ENCODE measurements at places on chromosomes 12 and 14.

DNA sequence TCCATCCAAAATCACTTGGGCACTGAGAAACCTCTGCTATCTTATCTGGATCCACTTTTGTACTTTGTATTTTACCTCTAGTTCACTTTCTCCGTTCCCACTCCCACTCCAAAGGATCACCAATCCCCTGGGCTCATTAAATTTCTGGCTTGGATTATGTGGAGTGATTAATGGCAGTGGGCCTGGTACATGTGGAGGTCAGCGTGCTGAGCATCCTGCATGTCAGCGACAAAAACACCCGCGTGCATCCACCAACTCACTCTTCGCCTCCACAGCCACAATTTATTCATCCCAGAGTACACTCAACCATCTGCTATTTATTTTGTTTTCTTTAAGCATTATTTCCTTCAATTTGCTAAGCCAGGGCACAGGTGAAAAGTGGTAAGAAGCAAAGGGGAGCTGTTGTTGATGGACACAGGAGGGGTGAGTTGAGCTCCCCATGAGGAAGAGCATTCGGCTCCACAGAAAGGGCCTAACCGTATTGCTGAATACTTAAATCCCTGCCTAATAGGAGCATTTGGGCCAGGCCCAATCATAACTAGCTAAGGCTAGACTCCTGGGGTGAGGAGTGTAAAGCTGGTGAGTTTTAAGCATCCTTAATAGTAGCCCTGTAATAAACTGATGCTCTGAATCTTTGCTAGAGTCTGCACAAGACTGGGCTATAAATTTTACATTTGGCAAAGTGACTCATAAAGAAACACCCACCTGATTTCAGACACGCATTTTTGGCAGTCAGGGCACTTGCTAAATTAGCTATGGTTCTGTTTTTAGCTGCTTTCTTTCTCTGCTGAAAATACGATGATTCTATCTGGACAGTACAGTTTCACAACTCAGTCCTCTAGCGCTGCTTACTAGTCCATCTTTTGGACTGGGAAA lies 137.8 kb downstream of the SLC25A21 start:
- peak; percentile 27 for DNase-seq

- DNase-seq, result no peak
These were observed 153.0 kb downstream of the SYNE2 start for GRCh38 chr14:64005822-64006221.

- peak; percentile 19 for DNase-seq
These were observed 66.5 kb downstream of the TBC1D30 start for GRCh38 chr12:64890873-64891468.

- no peak for DNase-seq
These were observed 2.3 kb downstream of the CLEC2B start for GRCh38 chr12:9866860-9867269.

GRCh38 chr12:94211021-94211420 lies 62.6 kb downstream of the PLXNC1 start:
- DNase-seq, result no peak

- no peak for DNase-seq
These were observed 45.8 kb downstream of the ARL6IP4 start for GRCh38 chr12:123026094-123026853.

GRCh38 chr14:88995437-88996198 lies 171.2 kb downstream of the TTC8 start:
- peak; percentile 95 for DNase-seq

DNA sequence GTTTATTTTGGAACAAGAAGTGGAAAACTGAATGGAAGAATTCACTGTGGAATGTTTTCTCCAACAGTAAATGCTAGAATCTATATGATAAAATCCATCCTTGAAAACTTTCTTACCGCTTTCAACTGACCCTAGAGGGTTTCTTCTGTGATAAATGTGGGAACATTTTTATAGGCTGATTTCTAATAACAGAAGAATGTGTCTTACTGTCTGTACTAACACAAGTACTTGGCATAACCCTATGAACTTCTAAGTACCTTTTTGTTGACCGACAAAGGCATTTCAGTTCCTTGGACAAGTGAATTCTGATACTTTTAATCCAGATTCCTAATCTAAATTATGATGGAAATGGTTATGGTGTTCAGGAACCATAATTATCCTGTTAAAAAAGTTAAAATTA lies 1109.7 kb upstream of the FLRT2 start:
- DNase-seq, result no peak

DNA sequence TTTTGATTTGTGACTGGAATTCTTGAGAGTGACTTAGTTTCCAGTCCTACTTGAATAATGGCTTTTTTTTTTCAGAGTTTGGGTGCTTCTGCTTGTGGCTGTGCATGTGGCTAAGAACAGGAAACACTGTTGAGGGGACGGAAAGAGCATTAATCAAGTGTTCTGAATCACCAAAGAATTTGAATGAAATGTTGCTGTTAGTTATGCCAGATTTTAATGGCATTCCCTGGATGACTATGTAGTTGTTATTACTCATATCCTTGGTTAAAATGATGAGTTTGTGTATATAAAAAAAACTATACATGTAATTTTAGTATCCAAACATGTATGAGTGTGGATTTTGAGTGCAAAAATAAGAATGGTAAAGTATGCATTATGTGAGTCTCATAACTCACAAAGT lies 347.9 kb downstream of the BCAT1 start:
- DNase-seq, result peak; percentile 18

- DNase-seq, result no peak
These were observed 80.3 kb downstream of the AVPR1A start for GRCh38 chr12:63070709-63071108.

- peak; percentile 28 for DNase-seq
These were observed 318.2 kb downstream of the BCL11B start for GRCh38 chr14:98953551-98954348.

DNA sequence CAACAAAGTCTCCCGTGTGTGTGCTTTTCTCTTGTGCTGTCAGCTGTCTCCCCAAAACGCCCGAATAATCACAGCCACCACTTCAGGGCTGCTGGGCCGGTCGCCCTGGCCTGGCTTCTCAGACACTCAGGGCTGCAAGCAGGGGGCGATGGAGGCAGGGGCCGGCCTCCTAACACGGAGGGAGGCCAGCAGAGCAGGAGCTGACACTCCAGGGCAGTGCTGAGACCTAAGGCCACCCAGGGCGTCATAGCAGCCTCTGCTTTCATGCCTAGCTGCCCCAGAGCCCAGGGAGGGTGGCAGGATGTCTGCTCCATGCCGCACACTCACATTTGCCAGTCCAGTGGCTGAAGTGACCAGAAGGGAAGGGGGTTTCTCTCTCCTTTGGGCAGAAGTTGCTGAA lies 25.6 kb downstream of the STX2 start:
- DNase-seq, result no peak

DNA sequence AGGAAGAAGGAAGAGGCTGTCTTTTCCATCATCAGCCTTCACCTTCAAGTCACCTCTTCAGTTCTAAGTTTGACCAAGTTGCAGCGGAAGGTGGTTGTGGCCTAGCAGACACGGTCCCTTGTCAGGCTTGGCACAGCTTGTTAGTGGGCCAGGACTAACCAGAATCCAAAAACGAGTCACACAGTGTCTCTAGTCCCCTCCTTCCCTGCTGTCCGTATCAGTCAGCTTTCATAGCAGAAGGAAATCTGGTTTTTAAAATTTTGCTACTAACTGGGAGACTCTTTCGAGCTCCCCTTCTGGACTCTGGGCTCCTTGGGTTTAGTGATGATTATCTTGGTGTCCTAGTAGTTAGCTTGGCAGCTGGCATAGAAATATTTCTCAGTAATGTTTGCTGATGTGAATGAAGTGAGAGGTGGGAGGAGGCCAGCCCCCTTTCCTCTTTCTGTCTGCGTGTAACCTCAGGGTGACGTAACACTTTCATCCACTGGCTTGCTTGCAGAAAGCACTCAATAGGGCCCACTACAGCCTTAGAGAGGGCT lies 3.8 kb downstream of the ETV6 start:
- no peak for DNase-seq

GRCh38 chr14:104229534-104230055 lies 91.2 kb downstream of the KIF26A start:
- no peak for DNase-seq

DNA sequence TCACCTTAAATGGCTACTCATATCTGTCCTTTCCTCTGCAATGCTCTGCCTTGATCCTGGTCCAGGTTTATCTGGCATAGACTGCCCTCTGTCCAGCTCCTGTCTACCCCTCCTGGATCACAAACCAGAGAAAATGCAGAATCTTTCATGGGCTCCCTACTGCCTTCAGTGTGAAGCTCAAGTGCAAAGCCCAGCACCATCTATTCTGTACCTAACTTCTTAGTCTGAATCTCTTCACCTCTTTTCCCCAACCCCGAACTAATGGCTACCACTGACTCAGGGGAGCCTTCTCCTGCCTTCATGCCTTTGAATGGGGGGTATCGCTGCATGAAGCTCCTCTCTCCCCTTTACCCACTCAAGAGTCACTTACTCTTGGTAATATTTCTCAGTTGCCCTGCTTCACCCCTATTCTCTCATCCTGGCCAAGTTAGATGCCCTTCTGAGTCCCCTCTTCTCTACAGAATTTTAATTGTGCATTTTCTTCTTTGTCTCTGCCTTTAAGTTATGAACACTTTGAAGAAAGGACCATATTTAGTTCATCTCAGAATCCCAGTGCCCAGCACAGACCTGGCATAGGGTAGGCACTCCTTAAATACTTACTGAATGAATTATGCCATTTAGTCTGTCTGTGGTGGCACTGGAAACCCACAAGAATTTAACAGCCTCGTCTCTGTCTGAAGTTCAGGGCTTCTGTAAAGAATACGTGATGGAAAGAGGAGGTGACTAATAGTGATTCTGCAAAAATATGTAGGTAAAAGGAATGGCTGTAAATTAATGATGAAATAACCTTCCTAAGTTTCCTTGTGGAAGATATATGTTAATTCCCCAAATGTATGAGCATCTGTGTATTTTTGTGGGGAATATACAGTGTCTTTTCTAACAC lies 191.3 kb upstream of the AMIGO2 start:
- no peak for DNase-seq

GRCh38 chr14:53516261-53516774 lies 363.2 kb upstream of the DDHD1 start:
- peak; percentile 78 for DNase-seq

- no peak for DNase-seq
These were observed 6.7 kb upstream of the STXBP6 start for GRCh38 chr14:25056688-25057078.

GRCh38 chr12:74317078-74317601 lies 220.5 kb upstream of the ATXN7L3B start:
- DNase-seq, result no peak

GRCh38 chr12:102376181-102376747 lies 104.1 kb downstream of the IGF1 start:
- DNase-seq, result no peak

- no peak for DNase-seq
These were observed 78.3 kb downstream of the AACS start for GRCh38 chr12:125143491-125143890.

- no peak for DNase-seq
These were observed 33.6 kb upstream of the HIF1A start for GRCh38 chr14:61661471-61662400.

- no peak for DNase-seq
These were observed 344.6 kb downstream of the ETNK1 start for GRCh38 chr12:22969521-22969920.

Measured in AG09319 (cell line).